KG1 (cell line): ENCODE measurements at places on chromosomes 7 and 10.

DNA sequence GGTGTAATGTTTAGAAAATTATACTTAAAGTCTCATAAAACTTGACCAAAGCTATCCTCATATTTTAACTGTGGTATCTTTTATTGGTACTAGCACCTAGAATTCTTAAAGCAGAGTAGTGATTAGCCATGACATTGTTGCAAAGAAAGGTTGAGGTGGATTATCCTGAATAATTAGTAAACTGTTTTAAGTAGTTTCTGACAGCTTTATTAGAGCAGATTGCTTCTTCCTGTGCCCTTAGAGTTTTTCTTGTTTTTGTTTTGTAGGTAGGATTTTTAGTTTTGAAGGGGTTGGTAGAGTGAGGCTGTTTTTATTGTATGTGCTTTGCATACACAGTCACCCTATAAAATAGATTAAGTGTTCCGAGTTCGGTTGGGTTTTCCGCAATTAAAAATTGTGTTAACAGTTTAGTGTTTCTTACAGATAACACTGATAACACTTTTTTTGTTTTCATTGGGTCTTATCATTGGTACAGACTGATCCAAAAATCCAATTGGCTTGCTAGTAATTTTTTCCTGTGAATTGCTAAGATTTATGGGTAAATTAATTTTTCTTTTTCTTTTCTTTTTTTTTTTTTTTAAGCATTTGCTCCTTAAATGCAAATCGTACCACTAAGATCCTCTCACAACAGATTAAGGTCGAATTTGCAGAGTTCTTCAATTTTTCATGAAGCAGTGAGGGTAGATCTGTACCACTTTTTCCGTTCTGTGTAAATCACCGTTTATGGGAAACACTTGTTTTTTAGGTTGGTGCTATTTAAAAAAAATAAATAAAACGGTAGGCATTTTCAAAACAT lies 2.1 kb upstream of the PBLD start:
- no peak for DNase-seq

GRCh38 chr10:70430493-70431445 lies 10.7 kb downstream of the NODAL start:
- DNase-seq = no peak

DNA sequence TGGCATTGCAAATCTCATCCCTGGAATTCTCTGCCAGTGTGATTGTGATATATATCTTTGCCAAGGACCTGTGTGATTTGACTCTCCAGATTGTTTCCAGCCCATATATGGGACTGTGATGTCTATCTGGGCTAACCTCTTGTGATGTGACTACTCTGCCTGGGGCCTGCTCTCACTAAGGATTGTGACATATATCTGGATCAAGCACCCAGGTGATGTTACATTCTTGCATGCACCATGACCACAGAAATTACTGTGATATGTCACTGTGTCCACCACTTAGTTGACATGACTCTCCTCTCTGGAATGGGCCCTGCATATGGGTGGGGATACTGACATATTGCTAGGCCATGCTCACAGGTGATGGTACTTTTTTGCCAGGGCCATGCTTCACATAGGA lies 86.6 kb downstream of the ZNF736 start:
- DNase-seq = no peak

DNA sequence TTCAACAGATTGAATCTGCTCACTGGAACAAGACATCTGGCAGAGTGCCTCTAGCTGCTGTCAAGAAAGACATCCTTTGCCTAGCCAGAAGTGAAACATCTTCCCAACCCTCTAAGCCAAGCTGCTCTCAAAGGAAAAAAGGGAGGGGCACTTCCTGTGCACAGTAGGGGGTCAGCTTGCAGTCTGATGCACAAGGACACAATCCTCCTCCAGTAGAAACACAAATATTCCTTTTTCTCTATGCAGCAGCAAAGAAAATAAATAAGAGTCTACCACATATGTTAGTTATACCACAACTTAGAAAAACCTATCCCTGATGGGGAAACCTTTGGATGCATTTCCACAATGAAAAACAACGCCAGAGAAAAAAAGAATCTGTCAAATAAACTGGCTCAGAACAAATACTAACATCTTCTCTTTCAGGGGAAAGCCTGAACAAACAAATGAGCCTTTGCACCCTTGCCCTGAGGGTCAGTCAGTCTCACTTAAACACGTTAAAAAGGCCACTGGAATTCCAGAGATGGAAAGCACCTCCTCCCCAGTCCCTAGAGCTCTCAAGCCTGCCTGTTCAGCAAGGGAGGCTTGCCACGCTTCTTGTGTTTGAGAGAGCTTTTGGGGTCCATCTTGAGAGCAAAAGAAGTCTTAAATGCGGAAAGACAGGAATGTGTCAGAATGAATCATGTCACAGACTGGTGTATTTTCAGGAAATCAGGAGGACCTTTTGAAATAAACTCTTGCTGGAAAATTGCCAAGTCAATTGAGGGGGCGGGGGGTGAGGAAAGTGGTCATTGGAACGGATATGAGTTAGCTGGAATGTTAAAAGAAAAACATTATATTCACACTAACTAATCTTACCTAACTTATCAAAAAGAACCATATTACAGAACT lies 7.5 kb downstream of the LAMB1 start:
- no peak for DNase-seq

DNA sequence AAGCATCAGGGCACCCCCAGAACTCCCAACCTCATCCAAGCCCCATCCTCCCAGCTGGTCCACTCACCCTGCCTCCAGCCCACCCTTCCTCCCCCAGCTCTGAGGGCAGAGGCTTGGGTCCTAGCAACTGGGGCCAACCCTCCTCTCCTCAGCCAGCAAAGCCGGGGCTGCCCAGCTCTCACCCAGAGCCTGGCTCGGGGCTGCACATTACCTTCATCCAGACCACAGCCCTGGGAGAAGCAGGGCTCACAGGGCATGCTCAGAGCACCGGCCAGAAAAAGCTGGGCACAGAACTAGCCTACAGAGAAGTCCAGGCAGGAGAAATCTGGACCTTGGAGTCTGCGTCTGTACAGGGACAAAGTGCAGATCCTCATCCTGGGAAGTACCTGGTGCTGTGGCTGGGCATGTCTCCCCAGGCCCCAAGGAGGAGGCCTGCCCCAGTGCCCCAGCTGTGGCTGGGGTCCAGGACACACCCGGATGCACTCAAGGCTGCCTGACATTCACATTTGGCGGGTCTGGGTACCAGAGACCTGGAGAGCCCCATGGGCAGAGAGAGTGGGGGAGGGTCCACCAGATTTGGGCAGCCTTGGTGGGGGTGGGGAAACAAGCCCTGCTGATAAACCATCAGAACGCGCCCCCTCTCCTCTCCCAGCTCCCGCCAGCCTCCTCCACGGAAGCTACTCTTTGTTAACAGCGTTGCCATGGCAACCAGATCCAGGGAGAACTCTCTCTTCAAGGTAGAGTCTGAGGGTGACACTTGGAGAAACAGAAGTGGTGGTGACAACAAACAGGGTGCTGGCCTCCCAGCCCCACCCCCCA lies 5.1 kb downstream of the RASGEF1A start:
- no peak for DNase-seq

DNA sequence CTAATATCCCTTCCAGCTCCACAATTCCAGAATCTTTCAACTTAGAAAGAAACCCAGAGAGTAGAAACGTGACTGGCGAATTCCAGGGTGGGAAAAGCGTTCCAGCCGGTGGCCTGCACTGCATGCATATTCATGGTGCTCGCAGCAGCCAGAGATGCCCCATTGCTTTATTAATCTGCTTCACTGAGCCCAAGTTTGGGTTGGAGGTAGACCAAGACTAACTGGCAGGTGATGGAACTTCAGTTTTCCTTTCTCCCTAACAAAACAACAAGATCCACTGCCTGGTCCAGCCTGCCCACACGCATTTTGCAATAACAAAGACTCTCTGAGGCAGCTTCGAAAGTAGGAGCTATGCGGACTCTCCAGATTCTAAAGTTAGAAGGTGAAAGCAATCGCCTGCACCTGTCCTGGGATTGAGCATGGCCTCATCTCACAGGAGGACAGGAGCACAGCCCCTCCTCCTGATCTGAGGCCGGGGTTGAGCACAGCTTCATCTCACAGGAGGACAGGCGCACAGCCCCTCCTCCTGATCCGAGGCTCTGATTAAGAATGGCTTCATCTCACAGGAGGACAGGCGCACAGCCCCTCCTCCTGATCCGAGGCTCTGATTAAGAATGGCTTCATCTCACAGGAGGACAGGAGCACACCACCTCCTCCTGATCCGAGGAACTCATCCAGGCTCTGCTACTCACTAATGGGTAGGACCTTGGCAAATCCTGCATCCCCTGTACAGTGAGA lies 127.8 kb upstream of the LANCL2 start:
- DNase-seq = no peak
